ENCODE measurements at places on chromosomes 3 and 15.

DNA sequence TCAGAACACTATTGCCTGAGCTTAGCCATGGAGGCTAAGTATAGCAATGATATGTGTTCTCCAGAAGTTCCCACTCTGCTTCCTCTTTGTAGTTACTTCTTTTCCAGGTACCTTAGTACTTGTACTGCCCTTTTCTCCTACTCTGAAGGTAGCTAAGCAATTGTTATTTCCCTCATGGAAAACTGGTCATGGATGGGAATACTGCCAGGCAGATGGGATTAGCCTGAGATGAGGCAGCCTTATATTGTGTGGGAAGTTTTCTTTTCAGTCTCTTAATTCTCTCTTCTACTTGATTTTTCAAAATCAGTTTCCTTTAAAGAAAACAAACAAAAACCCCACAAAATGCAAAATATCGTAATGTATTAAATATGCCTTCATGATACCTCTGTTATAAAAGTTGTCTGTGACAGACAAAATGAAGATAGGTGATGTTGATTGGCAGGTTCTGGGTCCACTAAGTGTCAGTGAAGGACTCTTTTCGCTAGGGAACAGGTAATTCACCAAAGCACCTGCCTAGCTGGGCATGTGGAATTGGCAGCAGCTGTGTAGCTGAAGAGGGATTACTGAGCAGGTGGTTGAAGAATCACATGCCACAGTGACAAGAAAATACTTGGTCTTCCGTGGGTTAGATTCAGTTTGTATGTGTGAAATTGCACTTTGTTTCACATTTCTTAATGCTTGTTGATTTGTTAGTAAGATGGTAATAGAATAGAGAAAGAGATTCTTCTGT lies 4.1 kb downstream of the ZNF609 start:
- no peak for DNase-seq

DNA sequence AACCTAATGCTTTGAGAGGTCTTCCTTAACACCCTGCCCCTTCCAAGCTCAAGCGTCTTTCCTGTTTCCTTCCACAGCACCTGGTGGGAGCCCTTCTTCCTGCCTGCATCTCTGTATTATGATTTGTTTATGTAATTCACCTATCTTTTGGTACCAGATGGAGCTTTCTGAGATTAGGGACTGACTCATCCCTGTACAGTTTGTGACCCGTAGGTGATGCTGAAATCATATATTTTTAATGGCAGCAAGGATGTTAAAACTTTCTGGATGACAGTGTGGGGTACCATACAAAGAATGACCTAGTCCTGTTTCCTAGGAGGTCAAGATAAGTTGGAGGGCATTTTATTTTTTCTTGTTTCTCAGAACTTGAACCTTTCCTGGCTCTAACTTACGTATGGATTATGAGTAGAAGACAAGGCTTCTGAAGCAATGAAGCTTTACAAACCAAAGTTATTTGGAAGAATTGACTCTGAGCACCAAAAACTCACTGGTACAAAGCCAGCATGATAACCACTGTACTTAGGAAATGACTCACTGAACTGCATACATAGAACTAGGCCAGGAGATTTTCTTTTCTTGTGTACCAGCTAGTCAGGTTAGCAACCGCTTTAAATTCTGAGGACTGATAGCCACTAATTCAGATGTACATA lies 46.6 kb downstream of the HHLA2 start:
- no peak for DNase-seq

- no peak for DNase-seq
Measured at GRCh38 chr3:114351123-114351821, 57.4 kb downstream of the TIGIT start.

DNA sequence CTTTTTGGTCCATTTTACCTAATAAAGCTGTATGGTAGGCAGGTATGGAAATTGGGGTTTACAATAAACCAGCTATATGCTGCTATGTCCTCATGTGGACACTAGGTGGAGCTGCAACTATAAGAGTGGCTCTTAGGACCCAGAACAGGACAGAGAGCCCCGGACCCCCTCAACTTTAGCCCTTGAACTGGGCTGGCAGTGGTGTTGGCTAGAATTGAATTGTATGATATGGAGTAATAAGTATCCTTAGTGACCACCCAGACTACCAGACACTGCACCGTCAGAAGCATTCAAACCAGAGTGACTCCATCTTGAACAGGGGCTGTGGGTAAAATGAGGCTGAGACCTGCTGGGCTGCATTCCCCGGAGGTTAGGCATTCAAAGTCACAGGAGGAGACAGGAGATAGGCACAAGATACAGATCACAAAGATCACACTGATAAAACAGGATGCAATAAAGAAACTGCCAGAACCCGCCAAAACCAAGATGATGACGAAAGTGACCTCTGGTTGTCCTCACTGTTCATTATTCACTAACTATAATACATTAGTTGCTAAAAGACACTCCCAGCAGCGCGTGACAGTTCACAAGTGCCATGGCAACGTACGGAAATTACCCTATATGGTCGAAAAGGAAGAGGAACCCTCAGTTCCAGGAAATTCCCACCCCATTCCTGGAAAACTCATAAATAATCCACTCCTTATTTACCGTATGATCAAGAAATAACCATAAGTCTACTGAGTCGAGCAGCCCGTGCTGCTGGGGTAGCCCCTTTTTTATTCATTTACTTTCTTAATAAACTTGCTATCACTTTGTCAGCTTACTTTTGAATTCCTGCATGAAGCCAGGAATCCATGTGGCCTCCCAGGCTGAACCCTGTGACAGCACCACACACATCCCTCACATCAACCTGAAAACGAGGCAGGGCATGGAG lies 68.7 kb upstream of the BLM start:
- peak; percentile 79 for DNase-seq

GRCh38 chr15:56349554-56349953 lies 15.7 kb upstream of the TEX9 start:
- no peak for DNase-seq

- peak; percentile 26 for DNase-seq
Measured at GRCh38 chr3:134754768-134755559, 40.1 kb upstream of the EPHB1 start.

- DNase-seq = no peak
Measured at GRCh38 chr3:89246326-89246725, 138.9 kb downstream of the EPHA3 start.

DNA sequence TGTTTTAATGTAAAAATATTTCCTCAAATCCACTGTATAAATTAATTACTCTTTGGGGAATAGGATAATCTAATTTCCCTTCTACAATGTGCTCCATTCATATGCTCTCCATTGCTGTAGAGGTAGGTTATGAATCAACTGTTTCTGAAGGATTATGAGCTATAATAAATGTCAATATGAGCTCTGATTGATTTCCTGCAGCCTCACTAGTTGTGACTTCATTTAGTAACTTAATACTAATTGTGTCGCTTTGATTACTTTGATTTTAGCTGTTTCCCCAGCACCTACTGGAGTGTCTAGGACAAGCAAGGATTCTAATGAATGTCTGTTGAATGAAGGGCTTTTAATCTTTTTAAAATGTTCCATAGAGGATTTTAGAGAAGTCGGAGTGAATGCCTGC lies 236.8 kb upstream of the NR2E3 start:
- DNase-seq = no peak

- DNase-seq = no peak
Measured at GRCh38 chr3:148389916-148390315, 307.8 kb upstream of the AGTR1 start.

GRCh38 chr15:67746450-67746849 lies 78.9 kb upstream of the SKOR1 start:
- DNase-seq = no peak

DNA sequence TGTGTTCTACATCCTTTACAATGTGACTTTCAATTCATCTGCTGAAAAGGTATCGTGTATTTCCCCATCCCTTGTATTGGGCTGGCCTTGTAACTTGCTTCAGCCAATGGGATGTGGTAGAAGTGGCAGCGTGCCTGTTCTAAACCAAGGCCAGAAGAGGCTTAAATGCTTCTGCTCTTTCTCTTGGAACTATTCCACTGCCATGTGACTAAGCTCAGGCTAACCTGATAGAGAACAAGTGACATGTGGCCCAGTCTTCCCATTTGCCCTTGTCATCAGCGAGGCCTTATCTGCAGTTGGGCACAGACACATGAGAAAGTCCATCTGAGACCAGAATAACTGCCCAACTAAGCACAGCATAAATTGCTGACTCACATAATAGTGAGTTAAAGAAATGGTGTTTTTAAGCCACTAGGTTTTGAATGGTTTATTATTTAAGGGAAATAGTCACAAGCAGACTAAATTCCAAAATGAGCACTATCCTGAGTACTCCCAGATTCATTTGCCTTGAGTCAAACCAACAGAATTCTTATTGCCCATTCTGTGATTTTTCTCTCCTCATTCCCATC lies 230.2 kb downstream of the CPNE4 start:
- peak; percentile 57 for DNase-seq

DNA sequence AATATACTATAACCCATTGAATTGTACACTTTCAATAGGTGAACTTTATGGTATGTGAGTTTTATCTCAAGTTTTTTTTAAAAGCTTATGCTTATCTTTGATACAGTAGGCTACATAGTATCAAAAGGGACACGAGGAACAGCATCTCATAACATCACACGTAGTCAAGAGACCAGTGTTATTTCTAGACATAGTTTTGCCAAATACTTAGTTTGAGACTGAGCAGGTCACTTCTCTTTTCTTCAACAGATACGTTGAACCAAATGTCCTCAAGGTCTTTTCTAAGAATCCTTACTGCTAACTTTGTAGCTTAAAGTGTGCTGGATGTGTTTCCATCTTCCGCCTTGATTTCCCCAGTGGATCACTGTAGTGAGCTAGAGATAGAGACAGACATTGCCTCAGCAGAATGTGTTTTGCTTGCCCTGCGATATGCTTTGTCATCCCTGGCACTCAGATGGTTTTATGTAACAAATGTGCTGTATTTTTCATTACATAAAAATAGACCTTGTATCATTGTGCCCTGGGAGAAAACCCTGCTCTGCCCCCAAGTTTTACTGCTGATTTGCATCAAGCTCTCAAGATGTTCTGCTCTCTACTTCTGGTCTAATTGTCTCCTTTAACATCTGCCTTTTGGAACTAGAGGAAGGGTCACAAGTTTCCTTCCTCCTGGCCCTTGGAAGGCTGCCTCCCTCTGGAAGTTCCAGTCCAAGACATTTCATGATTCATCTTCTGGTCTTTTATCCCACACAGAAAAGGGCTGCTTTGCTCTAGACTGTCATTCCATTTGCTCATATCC lies 426.4 kb upstream of the RGMA start:
- no peak for DNase-seq

GRCh38 chr3:143428294-143428693 lies 308.7 kb downstream of the CHST2 start:
- DNase-seq = no peak

- peak; percentile 93 for DNase-seq
Measured at GRCh38 chr15:66617137-66618090, 51.6 kb upstream of the LCTL start.

DNA sequence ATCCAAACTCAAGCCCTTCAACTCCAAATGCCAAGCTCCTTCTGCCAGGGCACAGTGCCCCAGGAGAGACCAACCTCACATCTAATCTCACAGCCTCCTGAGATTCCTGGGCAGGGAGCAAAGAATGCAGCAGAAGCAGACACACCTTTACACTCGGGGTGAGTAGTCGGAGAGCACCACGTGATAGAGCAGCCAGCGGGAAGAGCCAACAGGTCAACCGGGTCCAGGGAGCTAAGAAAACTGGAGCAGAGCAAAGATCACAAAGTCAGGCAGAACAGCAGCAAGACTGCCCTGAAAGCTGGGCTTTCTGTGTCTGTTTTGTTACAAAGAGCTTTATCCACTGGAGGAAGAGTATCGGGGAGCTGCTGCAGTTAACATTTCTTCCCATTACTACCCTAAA lies 4.2 kb downstream of the B3GALNT1 start:
- DNase-seq = no peak

GRCh38 chr3:55728461-55729100 lies 241.5 kb upstream of the WNT5A start:
- no peak for DNase-seq

GRCh38 chr3:187166750-187167149 lies 27.5 kb upstream of the RPL39L start:
- DNase-seq = no peak

- no peak for DNase-seq
Measured at GRCh38 chr3:136898549-136898948, 36.5 kb downstream of the NCK1 start.

DNA sequence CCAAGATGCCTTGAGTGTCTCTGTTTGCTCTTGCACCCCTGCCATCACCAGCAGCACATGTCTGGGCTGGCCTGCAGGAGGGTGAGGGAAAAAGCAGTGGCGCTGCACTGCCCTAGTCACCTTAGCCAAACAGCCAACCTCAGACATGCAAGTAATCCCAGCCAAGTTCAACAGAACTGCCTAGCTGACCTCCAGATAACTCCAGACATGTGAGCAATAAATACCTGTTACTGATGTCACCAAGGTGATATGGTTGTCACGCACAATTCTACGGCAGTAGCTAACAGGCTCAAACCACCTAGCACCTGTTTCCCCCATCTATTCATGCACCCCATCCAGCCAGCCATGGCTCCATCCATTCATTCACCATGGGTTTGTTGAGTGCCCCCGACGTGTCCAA lies 99.9 kb downstream of the SRGAP3 start:
- DNase-seq = no peak

DNA sequence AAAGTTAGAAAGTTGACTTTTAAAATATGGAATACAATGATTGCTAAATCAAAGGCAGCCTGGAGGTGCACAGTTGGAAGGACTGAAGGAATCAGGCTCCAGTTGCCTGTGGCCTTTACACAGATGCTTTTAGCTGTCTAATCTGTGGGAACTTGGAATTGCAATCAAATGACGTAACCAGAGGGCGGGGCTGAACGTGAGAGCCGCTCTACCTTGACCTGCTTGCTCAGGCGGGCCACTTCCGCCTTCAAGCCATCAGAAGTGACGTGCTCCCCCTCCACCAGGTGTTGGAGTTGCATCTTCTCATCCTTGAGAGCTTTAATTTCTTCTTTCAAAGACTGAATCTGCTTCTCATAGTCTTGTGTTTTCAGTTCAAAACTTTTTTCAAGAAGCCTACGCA lies 37.7 kb upstream of the GNB5 start:
- DNase-seq = no peak

GRCh38 chr3:136651581-136651980 lies 100.6 kb downstream of the STAG1 start:
- DNase-seq = no peak

DNA sequence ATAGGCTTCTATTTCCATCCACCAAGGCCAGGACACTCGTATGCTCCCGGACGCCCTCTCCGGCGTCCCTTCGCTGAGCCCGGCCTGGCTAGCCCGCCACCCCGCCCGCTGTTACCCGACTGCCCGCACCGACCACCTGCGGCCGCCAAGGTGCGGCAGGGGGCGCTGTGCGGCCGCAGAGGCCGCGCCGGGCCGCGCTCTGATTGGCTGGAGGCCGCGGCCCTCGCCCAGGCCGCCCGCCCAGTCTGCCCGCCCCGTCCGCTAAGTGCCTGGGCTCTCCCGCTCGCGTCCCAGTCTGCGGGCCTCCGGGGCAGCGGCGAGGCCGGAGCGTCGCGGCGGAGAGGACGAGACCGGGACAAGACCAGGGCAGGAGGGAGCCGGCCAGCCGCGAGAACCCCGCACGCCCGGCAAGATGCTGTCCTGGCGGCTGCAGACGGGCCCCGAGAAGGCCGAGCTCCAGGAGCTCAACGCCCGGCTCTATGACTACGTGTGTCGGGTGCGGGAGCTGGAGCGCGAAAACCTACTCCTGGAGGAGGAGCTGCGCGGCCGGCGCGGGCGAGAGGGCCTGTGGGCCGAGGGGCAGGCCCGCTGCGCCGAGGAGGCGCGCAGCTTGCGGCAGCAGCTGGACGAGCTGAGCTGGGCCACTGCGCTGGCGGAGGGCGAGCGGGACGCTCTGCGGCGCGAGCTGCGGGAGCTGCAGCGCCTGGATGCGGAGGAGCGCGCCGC lies at the start of gene SYNM:
Gene SYNM (plus strand): TSS at position 293 of the 726 bp plus-strand sequence. CDS start 120 bp downstream, at position 413.
- DNase-seq = peak; percentile 80
